Left hindlimb (tissue), 1 donor: ENCODE measurements at places on chromosomes 16 and 17.

- DNase-seq = no peak
Measured at GRCh38 chr16:14303182-14303618, 232.1 kb downstream of the MRTFB start.

GRCh38 chr17:21545064-21545463 is 147.3 kb upstream of the KCNJ18 start:
- DNase-seq = no peak

- DNase-seq = no peak
Measured at GRCh38 chr17:3968015-3968414, 3.8 kb upstream of the ATP2A3 start.

- DNase-seq = no peak
Measured at GRCh38 chr16:47979164-47979520, 176.7 kb downstream of the ABCC12 start.

- DNase-seq = no peak
Measured at GRCh38 chr16:83005653-83006160, 378.9 kb downstream of the CDH13 start.

- no peak for DNase-seq
Measured at GRCh38 chr17:55563363-55563762, 52.1 kb upstream of the SMIM36 start.

GRCh38 chr17:66755101-66755943 is 79.6 kb upstream of the CACNG5 start:
- no peak for DNase-seq

DNA sequence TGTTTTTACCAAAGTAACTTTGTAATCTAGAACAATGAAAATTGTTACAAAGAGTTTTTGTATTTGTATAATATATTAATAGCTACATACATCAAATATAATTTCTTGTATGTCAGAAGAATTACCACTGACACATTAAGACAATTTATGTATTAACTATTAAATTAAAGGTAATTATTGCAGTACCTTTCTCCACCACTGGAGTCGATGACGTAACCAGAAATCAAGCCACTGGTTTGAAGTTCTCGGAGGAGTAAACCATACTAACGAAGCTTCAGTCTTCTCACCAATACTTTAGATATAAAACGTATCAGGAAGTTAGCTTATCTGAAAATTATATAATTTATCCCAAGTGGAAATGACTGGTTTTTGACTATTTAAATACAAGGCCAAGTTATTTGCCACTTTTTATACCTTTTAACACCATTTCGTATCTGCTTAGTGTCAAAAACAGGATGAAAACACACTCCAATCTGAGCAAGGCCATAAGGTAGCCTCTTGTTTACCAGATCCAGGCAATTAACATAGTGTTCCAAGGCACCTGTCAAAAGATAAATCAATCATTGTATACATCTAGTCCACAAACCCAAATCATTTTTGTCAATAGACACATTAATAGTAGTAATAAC is 4.3 kb downstream of the POLG2 start:
- DNase-seq = no peak

GRCh38 chr17:76833034-76833644 is 35.1 kb upstream of the MGAT5B start:
- no peak for DNase-seq

DNA sequence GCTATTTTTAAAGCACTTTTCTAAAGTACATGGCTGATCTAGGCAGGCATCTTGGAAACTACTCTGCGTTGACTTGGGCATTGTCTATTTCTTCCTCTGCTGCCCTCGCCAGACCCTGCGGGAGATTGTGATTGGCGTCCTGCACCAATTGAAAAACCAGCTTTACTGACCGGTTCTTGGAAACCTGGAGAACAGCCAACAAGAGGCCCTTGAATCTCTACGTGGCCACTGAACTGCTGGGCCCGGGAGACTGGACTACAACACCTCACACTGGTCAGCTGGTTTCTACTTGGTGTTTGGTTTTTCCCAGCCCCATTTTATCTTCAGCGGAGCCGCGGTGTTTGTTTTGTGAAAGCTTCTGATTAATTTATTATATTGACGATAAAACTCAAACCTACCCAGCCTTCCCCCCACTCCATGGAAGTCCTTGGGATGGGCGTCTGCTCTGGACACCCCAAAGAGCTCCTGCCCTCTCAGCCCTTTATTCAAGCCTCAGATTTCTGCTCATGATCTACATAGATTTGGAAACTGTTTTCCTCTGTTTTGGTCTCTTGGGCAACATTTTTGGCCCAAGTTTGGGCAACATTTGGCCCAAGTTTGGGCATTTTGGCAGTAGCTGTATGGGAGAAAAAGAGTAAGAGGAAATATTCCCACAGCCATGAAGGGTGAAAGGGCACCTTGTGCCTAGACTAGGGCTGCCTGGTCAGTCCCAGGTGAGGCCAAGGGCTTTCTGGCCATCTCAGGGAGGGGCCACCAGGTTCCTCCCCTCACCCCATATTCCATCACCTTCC is 4.7 kb downstream of the MLX start:
- no peak for DNase-seq

- DNase-seq = no peak
Measured at GRCh38 chr16:35409503-35409902, 1950.1 kb downstream of the TP53TG3F start.

GRCh38 chr17:73189417-73190099 is 3.3 kb upstream of the COG1 start:
- no peak for DNase-seq
